ENCODE measurements at places on chromosomes 6 and 20.

GRCh38 chr20:39234520-39235095 is 272.5 kb downstream of the DHX35 start:
- DNase-seq = no peak

GRCh38 chr6:129186988-129187387 is 304.1 kb downstream of the LAMA2 start:
- DNase-seq = no peak

DNA sequence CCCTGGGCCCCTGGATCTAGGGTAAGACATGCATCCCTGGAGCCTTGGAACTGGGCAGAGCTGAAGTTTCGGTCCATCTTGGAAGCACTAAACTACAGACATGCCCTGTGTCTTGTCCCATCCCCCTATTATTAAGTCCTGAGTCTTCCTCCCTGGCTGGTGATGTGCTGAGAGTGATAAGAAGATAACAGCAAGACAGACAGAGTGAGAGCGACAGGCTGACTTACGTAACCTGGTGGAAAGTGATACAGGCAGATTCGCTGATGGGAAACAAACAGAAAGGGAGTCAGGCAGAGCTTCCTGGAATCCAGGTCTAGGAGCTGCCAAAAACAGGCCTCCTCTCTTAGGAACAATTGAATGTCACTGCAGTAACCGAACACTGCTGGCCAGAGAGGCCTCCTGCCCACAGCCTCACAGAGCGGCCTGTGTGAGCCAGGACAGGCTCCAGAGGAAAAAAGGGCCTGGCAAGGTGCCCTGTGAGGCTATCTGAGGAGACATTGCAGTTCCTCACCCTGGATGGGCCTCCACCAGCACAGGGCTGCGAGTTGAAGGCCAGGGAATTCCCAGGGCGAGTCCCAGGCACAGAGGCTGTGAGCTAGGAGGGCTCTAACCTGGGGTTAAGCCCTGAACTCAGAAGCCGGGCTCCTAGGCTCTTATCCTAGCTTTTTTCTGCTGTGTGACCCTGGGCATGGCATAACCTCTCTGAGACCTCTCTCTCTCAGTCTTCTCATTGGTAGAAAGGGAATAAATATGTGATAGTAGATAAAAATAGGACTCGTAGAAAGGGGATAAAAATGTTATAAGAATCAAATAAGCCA is 34.2 kb upstream of the B4GALT5 start:
- no peak for DNase-seq

DNA sequence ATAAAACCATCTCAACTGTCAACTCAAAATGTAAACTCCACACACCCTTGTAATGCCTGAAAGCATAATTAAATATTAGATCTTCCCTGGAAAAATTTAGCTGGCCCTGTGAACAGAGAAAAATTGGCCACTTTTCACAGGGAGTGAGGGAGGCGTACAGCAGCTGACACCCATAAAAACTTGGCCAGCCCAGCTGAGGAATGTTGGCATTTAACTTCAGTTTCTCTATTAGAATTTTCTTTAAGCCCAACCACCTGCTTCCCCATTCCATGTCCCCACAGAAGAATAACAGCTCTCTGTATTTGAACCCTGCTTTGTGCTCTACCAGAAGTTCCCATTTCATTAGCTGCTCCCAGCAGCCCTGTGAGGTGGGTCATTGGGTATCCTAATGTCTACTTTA is 41.0 kb downstream of the PKHD1 start:
- DNase-seq = no peak

DNA sequence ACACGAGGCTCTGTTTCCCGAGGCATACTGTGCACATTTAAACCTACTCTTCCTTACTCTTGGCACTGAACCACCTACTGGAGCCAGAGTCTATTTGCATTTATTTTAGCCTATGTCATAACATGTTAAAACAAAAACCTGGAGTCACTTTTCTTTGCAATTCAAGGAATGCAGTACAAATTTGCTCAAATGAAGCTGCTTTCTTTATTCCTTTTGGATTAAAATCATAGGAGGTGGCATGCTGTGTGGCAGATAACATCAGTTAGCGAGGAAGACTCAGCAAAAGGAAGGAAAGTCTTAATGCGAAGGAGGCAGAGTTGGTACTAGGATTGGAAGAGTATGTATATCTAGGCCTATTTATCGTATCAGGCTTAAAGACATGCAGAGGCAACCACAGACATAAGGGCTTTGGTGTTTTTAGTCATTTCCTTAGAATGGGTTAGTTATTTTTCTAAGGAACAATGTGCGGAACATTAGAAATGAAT is 92.9 kb downstream of the SAMD3 start:
- DNase-seq = no peak
